Activated CD4-positive, alpha-beta T cell treated with anti-CD3 and anti-CD28 coated beads, Interleukin-2, amount 10 ng/mL, durations not matched to agents 24 days and 14 days (primary cell): ENCODE measurements at places on chromosomes 7 and 10. TPM values are rescaled to one million over a fixed set of nuclear protein-coding genes. Genes with fewer than 3 reads are reported as not detected.

The HECW1 gene
- not detected in 2 replicates for total RNA-seq

The LIPM gene
- total RNA-seq = not detected in 2 replicates

The PPP1R17 gene
- total RNA-seq = not detected in 2 replicates

The TRPV5 gene
- total RNA-seq = not detected in 2 replicates

The TFR2 gene
- 20.7 and 21.2 TPM in 2 replicates for total RNA-seq

The MYH16 gene
- total RNA-seq = not detected in 2 replicates

The ARMH3 gene
- 20.9 and 23.2 TPM in 2 replicates for total RNA-seq

The CXCL12 gene
- not detected in 2 replicates for total RNA-seq

The FAM24B gene
- 14.2 and 15.2 TPM in 2 replicates for total RNA-seq

The SAMD9 gene
- 8.6 and 9.4 TPM in 2 replicates for total RNA-seq

The GPNMB gene
- 0.95 and 1.3 TPM in 2 replicates for total RNA-seq

The CYP2C19 gene
- 0.33 TPM in 1 of 2 replicates, not detected in the other for total RNA-seq

The TSPAN15 gene
- total RNA-seq = 1.6 and 1.9 TPM in 2 replicates

The RAPGEF5 gene
- total RNA-seq = 0.54 and 0.73 TPM in 2 replicates

The CASP2 gene
- total RNA-seq = 99.1 and 110 TPM in 2 replicates

The ITIH5 gene
- total RNA-seq = not detected in 2 replicates

The LRGUK gene
- total RNA-seq = 0.12 and 0.16 TPM in 2 replicates

The LIPJ gene
- not detected in 2 replicates for total RNA-seq

The GPR85 gene
- not detected in 2 replicates for total RNA-seq

The SPDYE8 gene
- not detected in 2 replicates for total RNA-seq

The EVX1 gene
- not detected in 2 replicates for total RNA-seq

The NCOA4 gene
- 95.2 and 98.2 TPM in 2 replicates for total RNA-seq

The PON1 gene
- total RNA-seq = not detected in 2 replicates

The WEE2 gene
- not detected in 2 replicates for total RNA-seq

The UPK3BL1 gene
- total RNA-seq = 14.4 and 23.0 TPM in 2 replicates

The HIF1AN gene
- 47.4 and 51.3 TPM in 2 replicates for total RNA-seq

The NPFFR1 gene
- not detected in 2 replicates for total RNA-seq

The EBLN1 gene
- not detected in 2 replicates for total RNA-seq

The LRRD1 gene
- not detected in 2 replicates for total RNA-seq

The HKDC1 gene
- total RNA-seq = 0.07 and 0.09 TPM in 2 replicates

The CCAR1 gene
- total RNA-seq = 95.2 and 112 TPM in 2 replicates

The GIMAP1 gene
- total RNA-seq = 4.9 and 6.0 TPM in 2 replicates

The PHKG1 gene
- 2.8 and 5.0 TPM in 2 replicates for total RNA-seq

The RBM28 gene
- 76.7 and 85.8 TPM in 2 replicates for total RNA-seq

The COA1 gene
- total RNA-seq = 79.0 and 79.3 TPM in 2 replicates

The TMEM178B gene
- 0.52 and 0.68 TPM in 2 replicates for total RNA-seq

The NPSR1 gene
- total RNA-seq = not detected in 2 replicates

The CALML3 gene
- total RNA-seq = not detected in 2 replicates

The SFTPA1 gene
- not detected in 2 replicates for total RNA-seq

The CCT6A gene
- 339 and 342 TPM in 2 replicates for total RNA-seq

The H2BK1 gene
- 0.83 TPM in 1 of 2 replicates, not detected in the other for total RNA-seq

The RUFY2 gene
- total RNA-seq = 9.5 and 10.3 TPM in 2 replicates

The FXYD4 gene
- total RNA-seq = not detected in 2 replicates

The CTNNA3 gene
- not detected in 2 replicates for total RNA-seq

The HOXA1 gene
- total RNA-seq = 0.09 and 0.16 TPM in 2 replicates

The VWA2 gene
- not detected in 2 replicates for total RNA-seq

The LEP gene
- total RNA-seq = not detected in 2 replicates

The MMD2 gene
- total RNA-seq = not detected in 2 replicates

The CNPY1 gene
- total RNA-seq = not detected in 2 replicates

The C10orf71 gene
- total RNA-seq = not detected in 2 replicates

The GSAP gene
- total RNA-seq = 2.1 and 2.8 TPM in 2 replicates

The PTF1A gene
- total RNA-seq = not detected in 2 replicates

The MYPN gene
- not detected in 2 replicates for total RNA-seq

The SORCS1 gene
- total RNA-seq = not detected in 2 replicates

The SFTPD gene
- not detected in 2 replicates for total RNA-seq

The ASB10 gene
- not detected in 2 replicates for total RNA-seq

The SPACDR gene
- total RNA-seq = 2.7 and 2.9 TPM in 2 replicates

The NUP42 gene
- total RNA-seq = 51.9 and 60.9 TPM in 2 replicates
